ENCODE measurements at places on chromosomes 12 and 14.
A peak's percentile ranks its signal among the peaks of the same experiment; 100 is the strongest.

GRCh38 chr14:55671641-55672040 lies 91.6 kb downstream of the KTN1 start:
- H3K27ac ChIP-seq, result no peak overlapping the region
- H3K36me3 ChIP-seq, result peaks cover 17% of the 10 kb centered on the region
- no peak for DNase-seq

DNA sequence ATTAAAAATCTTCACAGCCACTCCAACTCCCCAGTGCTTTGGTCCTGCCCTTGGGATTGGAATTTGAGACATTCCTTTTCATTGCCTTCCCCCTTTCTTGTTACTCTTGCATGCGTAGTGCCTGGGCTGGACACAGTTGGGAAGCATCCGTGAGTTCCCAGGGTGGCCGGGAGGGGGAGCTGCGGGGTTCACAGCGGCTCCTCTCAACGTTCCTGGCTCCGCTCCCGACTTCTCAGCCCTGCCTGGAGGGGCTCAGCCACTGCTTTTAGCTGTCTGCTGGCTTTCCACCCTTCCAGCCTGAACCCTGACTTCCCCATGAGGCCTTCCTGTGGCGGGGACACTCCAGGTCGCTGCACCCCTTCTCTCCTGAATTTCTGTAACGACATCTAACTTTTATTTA lies 3.2 kb downstream of the TEX52 start:
- peak overlapping the region; percentile 12 for H3K27ac ChIP-seq
- peaks cover 25% of the 10 kb centered on the region for H3K4me1 ChIP-seq
- no peak overlapping the region for H3K4me3 ChIP-seq
- H3K27me3 ChIP-seq, result no peaks in the 10 kb centered on the region
- peaks cover 5% of the 10 kb centered on the region for H3K36me3 ChIP-seq

- no peak overlapping the region for H3K4me3 ChIP-seq
- peaks cover 10% of the 10 kb centered on the region for H3K4me1 ChIP-seq
- no peak for DNase-seq
These were observed 49.0 kb downstream of the GPHB5 start for GRCh38 chr14:63269561-63270225.

DNA sequence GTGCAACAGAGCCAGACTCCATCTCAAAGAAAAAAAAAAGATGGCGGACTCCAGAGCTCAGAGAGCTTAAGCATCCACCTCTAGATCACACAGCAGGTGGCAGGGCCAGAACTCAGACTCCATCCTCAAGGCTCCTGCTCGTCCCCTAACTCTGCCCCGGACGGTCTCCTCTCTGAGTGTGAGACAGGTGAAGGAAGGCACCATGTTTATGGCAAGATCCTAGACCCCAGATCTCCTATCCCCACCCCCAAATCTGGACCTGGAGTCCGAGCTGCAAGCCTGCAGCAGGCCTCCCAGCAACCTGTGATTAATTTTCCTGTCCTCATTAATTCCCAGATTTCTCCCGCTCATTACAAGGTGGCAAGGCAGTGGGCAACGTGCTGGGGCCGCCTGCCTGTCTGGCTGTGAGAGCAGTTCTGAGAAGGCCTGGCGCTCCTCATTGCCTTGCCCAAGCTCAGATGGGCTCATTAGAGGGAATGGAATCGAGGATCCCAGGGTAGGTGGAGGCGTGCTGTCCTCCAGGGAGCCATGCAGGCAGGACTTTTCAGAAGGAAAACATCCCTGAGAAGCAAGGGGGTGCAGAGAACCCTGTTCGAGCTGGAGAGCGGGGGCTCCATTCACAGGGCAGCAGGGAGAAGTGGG lies 296.6 kb upstream of the RTL1 start:
- no peaks in the 10 kb centered on the region for H3K27me3 ChIP-seq
- H3K36me3 ChIP-seq, result no peaks in the 10 kb centered on the region
- DNase-seq, result peak; percentile 50
- H3K4me1 ChIP-seq, result peaks cover 9% of the 10 kb centered on the region

- H3K27ac ChIP-seq, result no peak overlapping the region
- H3K27me3 ChIP-seq, result no peaks in the 10 kb centered on the region
These were observed 31.3 kb downstream of the A2M start for GRCh38 chr12:9084417-9084816.

- H3K4me1 ChIP-seq, result no peaks in the 10 kb centered on the region
- no peak overlapping the region for H3K27ac ChIP-seq
- H3K4me3 ChIP-seq, result no peak overlapping the region
These were observed 274.5 kb downstream of the GLT1D1 start for GRCh38 chr12:129127771-129128170.

DNA sequence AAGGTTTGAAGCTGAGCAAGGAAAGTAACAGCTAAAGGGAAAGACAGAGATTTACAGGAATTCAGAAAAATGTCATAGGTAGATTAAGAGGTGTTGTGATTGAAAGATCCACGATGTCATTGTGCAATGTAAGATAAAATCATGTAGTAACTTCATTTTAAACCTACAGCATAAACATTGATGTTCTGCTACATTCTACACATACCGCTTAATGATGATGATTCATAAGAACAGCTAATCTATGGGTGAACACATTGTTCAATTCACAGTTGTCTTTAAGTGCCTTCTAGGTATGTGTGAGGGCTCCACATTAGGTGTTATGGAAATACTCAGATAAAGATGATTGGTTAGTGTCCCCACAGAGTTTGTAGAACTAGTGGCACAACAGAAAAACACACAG lies 170.9 kb downstream of the GRIP1 start:
- no peak for DNase-seq
- H3K27ac ChIP-seq, result no peak overlapping the region
- H3K27me3 ChIP-seq, result no peaks in the 10 kb centered on the region
- no peaks in the 10 kb centered on the region for H3K36me3 ChIP-seq
- no peaks in the 10 kb centered on the region for H3K4me1 ChIP-seq

GRCh38 chr12:125111403-125111802 lies 46.2 kb downstream of the AACS start:
- H3K27me3 ChIP-seq, result no peaks in the 10 kb centered on the region
- peaks cover 7% of the 10 kb centered on the region for H3K4me1 ChIP-seq
- no peak overlapping the region for H3K27ac ChIP-seq
- peaks cover 20% of the 10 kb centered on the region for H3K36me3 ChIP-seq
- H3K4me3 ChIP-seq, result no peak overlapping the region
- DNase-seq, result no peak

- peaks cover 3% of the 10 kb centered on the region for H3K27me3 ChIP-seq
- no peak for DNase-seq
- no peak overlapping the region for H3K4me3 ChIP-seq
- H3K27ac ChIP-seq, result no peak overlapping the region
- peaks cover 9% of the 10 kb centered on the region for H3K4me1 ChIP-seq
- no peaks in the 10 kb centered on the region for H3K36me3 ChIP-seq
These were observed 40.9 kb upstream of the CORO1C start for GRCh38 chr12:108772247-108772646.

DNA sequence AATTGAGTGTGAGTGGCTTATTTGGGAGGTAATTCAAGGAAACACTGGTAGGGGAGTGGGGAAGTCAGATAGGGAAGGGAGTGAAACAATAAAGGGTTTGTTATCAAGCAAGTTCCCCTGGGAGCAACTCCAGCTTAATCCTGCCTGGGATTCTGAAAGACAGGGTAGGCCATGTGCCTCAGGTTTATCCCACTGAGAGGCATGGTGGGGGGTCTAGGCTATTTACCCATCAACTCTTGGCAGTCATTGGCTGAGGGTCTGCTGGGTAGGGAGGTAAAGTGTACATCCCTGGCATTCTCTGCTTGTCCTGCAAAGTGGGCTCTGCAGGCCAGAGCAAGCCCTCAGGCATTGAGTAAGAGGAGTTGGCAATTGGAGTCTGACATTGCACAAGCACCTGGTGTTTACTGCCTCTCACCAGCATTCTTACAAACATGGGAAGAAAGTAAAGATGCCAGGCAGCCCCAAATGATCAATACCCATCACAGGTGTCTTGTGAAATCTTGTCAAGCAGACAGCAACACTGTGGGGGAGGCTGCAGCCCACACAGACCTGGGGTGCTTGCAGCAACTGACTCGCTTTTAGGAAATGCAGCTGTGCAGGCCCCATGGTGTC lies 169.3 kb downstream of the KTN1 start:
- H3K27me3 ChIP-seq, result no peaks in the 10 kb centered on the region
- H3K4me1 ChIP-seq, result peaks cover 35% of the 10 kb centered on the region
- no peak for DNase-seq
- no peak overlapping the region for H3K27ac ChIP-seq
- no peak overlapping the region for H3K4me3 ChIP-seq

DNA sequence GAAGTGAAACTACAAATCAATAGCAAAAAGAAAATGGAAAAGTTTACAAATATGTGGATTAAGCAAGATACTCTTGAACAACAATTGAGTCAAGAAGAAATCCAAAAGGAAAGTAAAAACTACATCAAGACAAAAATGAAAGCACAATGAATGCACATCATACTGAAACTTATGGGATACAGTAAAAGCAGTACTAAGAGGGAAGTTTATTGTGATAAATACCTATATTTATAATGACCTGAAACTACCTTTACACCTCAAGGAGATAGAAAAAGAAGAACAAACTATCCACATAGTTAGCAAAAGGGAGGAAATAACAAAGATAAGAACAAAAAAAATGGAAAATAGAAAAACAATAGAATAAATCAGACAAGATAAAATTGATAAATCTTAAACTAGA lies 375.0 kb downstream of the TRHDE start:
- DNase-seq, result no peak
- H3K27me3 ChIP-seq, result no peaks in the 10 kb centered on the region
- H3K4me1 ChIP-seq, result no peaks in the 10 kb centered on the region
- no peaks in the 10 kb centered on the region for H3K36me3 ChIP-seq
- H3K4me3 ChIP-seq, result no peak overlapping the region

GRCh38 chr14:61296719-61297502 lies 15.8 kb upstream of the TMEM30B start:
- H3K36me3 ChIP-seq, result no peaks in the 10 kb centered on the region
- no peak overlapping the region for H3K27ac ChIP-seq
- H3K4me3 ChIP-seq, result no peak overlapping the region
- no peaks in the 10 kb centered on the region for H3K27me3 ChIP-seq
- no peaks in the 10 kb centered on the region for H3K4me1 ChIP-seq

DNA sequence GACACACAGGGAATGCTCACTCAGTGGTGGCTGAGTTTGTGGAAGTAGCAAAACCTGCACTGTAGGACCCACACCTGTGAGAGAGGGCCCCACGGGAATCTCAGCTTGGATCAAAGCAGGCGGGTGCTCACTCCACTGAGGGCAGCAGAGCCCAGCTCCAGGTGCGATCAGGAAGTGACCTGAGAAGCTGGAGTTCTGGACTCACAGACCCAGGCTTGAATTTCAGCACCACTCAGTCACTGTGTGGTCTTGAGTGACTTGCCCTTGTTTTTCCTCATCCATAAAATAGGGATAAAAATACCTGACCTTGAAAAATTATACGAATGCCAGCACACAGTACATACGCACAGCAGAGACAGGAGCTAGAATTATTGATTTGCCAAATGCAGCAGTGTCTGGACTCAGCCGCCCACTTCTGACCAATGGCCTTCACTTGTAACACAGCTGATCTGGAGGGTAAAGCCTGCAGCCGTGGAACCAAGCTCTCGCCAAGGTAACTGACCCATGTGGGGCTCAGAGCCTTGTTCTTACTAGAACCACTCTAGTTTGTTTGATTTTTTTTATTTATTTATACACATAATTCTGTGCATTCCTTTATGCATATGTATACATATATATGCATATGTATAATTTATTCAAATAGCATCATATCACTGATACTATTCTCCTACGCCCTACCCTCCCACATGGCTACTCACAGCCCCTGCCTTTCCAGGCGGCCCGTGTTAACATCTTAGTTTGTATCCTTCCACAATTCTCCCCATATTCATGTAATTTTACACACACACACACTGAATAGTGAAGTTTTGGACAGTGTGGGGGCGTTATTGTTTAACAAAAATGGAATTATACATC lies 53.9 kb downstream of the DPF3 start:
- DNase-seq, result no peak
- H3K4me3 ChIP-seq, result no peak overlapping the region
- no peaks in the 10 kb centered on the region for H3K4me1 ChIP-seq
- H3K27me3 ChIP-seq, result no peaks in the 10 kb centered on the region
- no peaks in the 10 kb centered on the region for H3K36me3 ChIP-seq
- no peak overlapping the region for H3K27ac ChIP-seq

DNA sequence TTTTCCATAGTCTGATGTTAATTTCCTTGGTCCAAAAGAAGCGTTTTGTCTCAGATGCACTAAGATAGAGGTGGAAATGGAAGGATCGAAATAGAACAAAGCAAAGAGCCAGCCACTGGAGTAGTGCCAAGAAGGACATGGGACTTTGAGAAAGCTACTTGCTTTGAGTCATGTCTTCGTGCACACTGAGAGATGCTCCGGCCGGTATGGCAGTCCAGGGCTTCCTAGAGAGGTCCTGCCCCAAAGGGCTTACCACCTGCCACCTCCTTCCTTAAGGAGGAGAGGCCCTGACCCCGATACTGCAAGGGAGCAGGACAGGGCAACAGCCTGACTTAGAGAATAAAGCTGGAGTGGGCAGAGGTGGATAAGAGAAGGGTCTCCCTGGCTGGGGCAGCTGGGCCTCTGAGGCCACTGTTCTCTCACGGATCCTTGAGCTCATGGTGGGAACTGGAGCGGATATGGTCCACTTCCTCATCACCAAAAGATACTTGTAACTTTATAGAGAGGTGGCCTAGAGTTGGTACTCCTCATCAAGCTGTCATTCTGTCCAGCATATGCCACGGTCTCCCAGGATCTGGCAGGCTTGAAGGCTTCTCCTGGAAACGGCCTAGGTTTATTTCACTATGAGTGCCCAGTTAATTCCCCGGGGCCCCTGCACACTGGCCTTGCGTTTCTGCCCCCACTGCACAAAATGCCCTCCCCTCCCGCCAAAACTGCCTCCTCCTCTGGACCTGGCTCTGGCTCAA lies 57.4 kb downstream of the FOXN3 start:
- peaks cover 5% of the 10 kb centered on the region for H3K4me1 ChIP-seq
- no peak for DNase-seq
- H3K27ac ChIP-seq, result peak overlapping the region; percentile 39
- H3K4me3 ChIP-seq, result no peak overlapping the region

DNA sequence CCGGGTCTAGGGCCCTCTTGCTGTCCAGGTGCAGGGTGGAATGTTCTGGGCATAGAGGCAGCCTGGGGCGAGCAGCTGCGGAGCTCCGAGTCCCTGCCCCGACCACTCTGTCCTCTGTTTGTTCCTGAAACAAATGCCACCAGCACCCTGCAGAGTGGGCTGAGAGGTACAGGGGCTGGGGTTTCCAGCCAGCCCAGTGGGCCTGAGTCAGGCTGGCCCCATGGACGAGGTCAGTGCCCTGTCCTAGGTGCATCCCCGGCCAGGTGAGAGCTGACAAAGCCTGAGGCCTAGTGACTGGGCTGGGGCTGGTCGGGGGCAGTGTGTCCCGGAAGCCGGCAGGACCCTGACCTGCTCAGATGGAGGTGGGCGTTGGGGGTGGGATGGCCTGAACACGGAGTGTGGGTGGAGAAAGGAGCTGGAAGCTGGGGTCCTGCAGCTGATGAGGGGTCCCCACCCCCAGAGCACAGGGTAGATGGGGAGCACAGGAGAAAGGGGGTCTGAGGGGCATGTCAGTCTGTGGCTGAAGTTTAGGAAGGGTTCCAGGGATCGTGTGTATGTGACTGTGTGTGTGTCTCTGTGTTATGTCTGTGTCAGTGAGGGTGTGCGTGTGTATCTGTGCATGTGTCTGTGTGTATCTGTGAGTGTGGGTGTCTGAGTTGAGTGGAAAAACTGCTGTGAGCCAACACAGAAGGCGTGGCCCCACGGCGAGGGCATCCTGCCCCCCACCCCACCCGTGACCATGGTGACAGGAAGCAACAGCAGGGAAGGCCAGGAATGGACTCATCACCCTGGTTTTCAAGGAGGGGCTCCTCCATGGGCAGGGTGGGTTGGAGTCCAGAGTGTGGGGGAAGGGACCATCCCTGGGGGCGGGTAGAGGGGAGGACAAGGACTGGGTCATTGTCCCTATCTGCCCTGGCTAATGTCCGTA lies 2.4 kb upstream of the CRIP1 start:
- H3K4me3 ChIP-seq, result peak overlapping the region; percentile 68
- H3K27ac ChIP-seq, result peak overlapping the region; percentile 79
- H3K4me1 ChIP-seq, result peaks cover 19% of the 10 kb centered on the region
- H3K27me3 ChIP-seq, result peaks cover 35% of the 10 kb centered on the region

All from type B pancreatic cell (in vitro differentiated cells).